ENCODE measurements at places on chromosomes 4 and X.

DNA sequence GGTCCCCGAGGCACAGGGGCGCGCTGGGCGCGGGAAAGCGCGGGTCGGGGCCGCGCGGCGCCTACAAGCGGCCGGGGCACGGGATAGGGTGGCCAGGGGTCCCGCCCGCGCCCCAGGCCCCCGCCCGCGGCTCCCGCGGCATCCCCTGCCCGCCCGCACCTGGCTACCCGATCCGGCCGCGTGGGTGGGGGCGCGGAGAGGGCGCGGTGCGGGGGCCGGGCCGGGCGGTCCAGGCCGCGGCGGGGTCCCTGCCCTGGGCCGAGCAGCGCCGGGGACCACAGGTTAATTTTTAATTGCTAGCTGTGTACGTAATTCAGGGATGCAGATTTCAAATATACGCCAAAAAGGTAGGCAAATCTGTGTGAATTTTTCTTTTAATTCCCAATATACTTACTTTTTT lies 44.3 kb upstream of the FAM47C start:
- DNase-seq = no peak

DNA sequence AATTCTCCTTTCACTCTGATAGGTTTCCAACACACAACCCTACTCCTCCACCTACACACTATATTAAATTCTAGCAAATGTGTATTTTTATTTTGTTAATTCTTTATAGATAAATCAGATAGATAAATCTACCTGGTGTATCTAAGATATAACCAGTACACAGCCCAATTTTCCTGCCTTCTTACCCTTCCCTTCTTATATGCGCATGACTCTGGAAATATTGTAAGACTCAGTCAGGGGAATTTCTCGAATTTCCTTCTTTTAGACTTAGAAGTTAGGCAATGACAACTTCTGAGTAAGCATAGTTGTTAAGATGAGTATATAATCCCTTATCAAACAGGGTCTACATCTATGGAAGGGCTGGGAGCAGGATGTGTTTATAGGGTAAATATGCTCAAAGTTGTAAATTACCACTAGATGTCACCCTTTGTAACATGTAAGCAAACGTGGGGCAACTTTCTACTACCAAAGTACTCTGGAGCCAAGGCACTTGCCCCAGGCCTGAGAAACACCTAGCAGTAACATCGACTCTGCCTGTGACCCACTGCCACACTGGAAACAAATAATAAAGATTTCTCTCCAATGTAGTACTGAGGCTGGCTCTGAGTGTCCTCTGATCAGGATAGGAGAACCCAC lies 444.7 kb downstream of the IQCM start:
- no peak for DNase-seq

DNA sequence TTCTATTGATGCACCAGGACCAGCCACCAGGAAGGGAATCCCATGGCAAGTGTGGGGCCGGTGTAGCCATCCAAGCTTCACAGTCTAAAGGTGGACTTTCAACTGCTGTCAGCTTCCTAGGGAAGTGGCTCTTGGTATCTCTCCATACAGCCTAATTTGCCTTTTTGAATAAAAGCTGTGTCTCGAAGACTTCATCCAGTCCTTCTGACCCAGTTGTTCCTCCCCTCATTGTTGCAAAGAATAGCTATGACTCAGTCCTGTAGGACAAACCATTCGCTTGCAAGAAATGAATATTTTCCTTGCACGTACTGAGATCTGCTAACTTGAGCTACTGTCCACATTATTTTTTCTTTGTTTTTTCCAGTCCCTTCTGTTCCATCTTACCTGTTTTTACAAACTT lies 145.1 kb upstream of the CTSO start:
- DNase-seq = no peak

- no peak for DNase-seq
Measured at GRCh38 chr4:56803471-56803870, 18.0 kb downstream of the SPINK2 start.

DNA sequence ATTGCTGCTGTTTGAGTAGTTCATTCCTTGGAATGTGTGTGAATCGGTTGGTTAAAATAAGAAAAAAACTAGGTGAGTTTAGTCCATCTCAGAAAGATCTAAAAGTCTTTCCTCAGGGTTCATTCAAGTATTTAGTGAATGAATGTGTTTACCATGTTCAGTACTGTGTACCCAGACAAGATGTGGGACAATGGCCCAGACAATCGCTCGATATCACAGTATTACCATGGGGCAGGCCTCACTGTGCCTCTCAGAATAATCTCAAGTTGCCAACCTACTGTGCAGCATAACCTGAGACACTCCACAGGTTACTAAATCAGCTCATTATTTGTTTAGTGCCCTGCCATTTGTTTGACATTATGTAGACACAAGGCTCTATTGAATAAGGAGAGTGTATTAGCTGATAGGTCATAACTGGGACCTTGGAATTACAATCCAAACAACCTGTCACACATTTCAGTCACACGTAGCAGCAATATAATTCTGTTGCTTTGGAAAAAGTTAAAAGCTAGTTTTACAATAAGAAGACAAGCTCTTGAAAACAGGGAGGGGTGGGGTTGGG lies 24.9 kb upstream of the AMOT start:
- DNase-seq = no peak

DNA sequence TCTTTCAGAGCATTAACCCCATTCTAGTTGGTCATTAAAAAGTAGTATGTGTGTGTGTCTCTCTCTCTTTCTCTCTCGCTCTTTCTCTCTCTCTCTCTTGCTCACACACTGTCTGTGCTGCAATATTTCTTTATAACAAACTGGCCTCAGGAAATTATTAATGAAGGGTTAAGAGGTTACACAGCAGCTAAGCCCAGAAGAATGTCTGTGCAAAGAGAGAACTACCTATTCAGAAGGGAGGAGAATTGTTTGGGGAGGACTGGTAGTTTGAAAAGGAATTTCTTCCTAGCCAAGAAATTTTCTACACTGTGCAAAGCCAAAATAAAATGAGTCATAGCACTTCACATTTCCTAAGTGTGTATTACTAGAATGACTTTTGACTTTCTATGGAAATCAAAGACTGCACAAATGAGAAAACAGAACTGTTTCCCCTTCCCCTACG lies 22.2 kb downstream of the PDGFC start:
- DNase-seq = no peak

GRCh38 chrX:1205681-1206611 lies 6.5 kb downstream of the CRLF2 start:
- no peak for DNase-seq

DNA sequence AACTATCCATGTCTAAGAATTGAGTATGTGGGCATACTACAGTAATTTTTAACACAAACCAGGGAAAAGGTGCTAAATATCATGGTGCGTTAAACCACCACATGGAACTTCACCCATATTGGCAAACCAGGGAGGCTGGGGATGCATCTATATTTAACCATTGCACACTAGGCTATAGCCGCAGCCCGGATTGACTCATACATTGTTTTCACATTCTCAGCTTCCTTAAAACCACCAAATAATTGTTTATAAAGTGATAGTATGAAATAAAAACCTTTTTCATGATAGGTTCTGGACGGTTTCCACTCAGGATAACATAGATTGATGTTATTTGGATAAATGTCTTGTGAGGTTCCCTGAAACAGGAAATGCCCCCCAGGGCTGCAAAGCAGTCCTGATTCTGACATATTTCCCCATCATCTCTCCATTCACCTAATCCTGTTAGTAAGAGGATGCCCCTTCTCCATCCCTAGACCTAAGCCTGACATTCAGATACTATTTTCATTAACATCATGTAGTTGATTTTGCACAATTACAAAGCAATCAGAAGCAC lies 7.9 kb downstream of the COL25A1 start:
- no peak for DNase-seq

DNA sequence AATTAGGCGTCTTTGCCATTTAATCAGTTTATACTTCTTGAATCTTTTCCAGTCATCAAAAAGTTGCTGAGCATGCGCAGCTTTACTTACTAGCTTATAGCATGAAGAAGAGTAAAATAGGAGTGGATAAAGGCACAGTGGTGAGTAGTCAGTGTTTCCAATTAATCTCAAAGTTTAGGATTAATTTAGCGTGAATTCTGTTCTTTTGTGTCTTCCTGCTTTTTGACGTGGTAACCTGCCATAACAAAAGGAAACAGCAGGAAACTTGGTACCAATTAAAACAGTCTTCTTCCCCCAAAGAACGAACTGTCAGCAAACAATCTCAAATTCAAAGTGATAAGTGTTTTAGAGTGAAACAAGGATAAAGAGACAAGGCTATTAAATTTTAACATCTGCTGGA lies 61.9 kb downstream of the TET2 start:
- no peak for DNase-seq

GRCh38 chr4:59223292-59223941 lies 1976.7 kb upstream of the ADGRL3 start:
- no peak for DNase-seq

GRCh38 chr4:141885112-141885511 lies 248.7 kb downstream of the IL15 start:
- DNase-seq = no peak

DNA sequence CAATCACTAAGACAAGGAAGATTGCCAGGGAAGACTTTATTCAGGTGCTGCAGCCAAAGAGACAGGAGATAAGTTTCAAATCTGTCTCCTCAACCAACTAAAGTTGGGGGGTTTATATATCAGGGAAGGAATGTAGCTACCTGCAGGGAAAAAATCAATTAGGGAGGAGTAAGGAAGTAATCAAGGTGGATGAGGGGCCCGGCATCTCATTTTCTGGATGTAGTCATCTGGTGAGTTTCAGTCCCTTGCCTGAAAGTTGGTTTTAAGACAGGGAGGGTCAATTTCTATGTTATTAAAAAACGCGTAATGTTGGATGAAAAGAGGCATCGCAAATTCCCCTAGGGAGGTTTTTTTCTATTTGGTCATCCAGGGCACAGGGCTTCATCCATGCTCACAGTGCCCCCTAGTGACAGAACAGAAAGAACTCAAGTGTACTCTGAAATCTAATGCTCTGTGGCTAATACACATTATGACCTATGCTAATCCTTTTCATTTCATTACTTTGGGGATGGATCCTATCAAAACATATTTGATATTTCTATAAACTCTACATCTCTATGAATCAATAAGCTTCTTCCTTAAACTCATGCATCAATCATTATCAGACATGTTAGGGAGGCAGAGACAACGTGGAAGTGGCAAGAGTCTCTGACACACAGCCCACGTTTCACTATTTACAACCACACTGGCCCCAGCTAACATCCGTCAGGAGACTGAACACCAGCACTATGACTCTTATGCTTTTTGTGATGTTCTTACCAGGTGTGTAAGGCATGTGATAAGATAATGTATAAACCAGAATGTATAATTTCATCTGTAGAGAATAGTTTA lies 1577.0 kb upstream of the TENM3 start:
- DNase-seq = no peak

DNA sequence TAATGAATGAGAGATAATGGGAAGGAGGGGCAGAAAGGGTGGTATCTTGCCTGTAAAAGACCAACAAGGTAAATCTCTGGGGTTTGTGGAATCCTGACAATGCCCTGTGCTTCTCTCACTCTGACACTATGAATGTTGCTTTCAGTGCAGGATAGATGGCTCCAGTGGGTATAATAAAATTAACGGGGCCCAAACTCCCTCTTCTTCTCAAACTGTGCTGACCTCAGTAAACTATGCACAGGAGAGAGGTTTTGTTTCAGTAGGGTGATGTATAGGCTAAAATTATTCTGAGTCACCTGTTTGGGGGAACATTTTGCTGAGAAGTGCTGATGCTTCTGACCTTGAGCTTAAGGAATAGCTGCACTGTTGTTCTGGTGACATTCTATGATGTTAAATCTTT lies 82.6 kb downstream of the TSPAN7 start:
- no peak for DNase-seq

GRCh38 chrX:114097427-114097826 lies 486.5 kb upstream of the HTR2C start:
- no peak for DNase-seq

- DNase-seq = no peak
Measured at GRCh38 chrX:123873956-123874355, 14.1 kb downstream of the XIAP start.

DNA sequence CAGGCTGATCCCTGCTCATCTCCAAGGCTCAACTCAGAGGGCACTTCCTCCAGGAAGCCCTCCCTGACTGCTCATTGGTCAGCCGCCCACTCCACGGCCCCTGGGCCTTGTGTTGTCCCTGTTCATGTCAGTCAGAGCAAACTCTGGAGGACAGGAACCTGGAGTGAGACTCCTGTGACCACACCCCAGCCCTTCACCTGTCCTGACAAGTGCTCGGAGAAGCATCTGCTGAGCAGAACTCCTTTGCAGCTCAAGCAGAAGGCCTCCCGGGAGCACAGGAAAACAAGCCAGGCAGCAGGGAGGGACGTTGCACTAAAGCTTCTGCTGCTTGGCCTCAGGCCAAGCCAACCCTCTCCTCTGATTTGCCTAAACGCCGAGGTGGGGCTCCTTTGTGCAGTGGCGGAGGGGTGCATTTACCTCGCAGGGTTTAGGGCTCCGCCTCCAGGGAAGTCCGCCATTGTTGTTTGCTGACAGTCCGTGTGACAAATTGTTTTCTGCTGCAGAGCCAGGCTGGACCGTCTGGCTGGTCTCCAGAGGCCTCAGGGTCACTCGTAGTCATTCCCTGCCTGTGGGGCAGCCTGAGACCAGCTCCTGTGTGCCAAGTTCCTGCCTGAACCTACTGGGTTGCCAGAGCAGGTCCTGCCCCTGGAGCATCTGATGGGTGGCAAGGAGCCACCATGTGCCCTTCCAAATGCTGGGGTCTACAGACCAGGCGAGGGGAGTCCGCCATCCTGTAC lies 61.8 kb downstream of the C4orf50 start:
- no peak for DNase-seq

- no peak for DNase-seq
Measured at GRCh38 chr4:137608085-137608484, 75.8 kb upstream of the PCDH18 start.

DNA sequence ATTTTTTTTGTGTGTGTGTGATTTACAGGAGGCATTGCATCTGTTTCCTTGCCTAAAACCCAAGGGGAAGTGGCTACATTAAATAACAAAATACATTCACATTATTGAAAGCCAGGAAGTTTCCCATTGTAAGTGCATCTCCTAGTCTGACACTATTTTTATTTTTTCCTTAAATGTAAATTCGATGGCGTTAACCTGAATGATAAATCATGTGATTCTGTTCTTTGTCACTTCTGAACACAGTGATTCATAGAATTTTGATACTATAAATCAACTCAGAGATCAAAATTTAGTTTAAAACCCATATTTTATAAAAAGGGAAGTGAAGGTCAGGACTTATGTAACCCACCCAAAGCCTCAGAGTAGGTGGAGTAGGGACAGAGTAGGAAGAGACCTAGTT lies 258.1 kb downstream of the GABRG1 start:
- DNase-seq = no peak

DNA sequence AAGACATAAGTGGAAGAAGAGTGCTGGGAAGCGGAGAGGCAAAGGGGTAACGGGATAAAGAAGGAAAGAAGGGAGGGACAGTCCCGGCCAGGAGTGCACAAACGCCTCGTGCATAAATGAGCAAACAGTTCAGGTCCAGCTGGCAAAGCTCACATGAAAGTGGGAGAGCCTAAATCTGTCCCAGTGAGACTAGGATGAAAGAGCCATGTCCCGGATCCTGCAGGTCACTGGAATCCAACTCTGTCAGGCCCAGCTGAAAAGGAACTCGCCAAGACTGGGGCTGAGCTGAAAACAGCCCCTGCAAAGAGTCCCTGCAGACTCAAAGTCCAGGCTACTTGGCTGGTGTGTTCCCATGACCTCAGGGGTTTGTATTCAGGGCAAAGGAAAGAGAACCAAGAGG lies 38.0 kb upstream of the CRMP1 start:
- DNase-seq = no peak

- DNase-seq = no peak
Measured at GRCh38 chr4:126647756-126648397, 984.9 kb upstream of the INTU start.
